ENCODE measurements at places on chromosomes 1 and 21.

DNA sequence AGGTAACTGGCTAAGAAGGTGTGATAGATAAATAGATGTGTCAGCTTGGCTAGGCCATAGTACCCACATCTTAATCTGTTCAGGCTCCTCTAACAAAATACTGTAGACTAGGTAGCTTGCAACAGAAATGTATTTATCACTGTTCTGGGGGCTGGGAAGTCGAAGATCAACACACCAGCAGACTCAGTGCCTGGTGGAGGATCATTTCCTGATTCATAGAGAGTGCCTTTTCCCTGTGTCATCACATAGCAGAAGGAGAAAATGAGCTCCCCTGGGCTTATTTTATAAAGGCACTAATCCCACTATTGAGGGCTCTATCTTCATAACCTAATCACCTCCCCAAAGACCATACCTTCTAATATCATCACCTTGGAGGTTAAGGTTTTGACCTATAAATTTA, 532.7 kb upstream of the OLFM3 start:
- no peak for DNase-seq

- no peak for DNase-seq
These were observed 17.3 kb downstream of the LRRC52 start for GRCh38 chr1:165560883-165561656.

GRCh38 chr1:234244482-234244881, 128.8 kb upstream of the COA6 start:
- peak; percentile 86 for DNase-seq

- DNase-seq = no peak
These were observed 281.1 kb downstream of the DNM3 start for GRCh38 chr1:172122381-172122780.

- no peak for DNase-seq
These were observed 81.7 kb downstream of the MAN1C1 start for GRCh38 chr1:25698252-25698651.

- DNase-seq = no peak
These were observed 411.2 kb downstream of the MATN1 start for GRCh38 chr1:30312226-30312625.

All from inflammatory macrophage treated with lipopolysaccharide for 4 hours (primary cell).